ENCODE measurements at places on chromosomes 12 and 14.

DNA sequence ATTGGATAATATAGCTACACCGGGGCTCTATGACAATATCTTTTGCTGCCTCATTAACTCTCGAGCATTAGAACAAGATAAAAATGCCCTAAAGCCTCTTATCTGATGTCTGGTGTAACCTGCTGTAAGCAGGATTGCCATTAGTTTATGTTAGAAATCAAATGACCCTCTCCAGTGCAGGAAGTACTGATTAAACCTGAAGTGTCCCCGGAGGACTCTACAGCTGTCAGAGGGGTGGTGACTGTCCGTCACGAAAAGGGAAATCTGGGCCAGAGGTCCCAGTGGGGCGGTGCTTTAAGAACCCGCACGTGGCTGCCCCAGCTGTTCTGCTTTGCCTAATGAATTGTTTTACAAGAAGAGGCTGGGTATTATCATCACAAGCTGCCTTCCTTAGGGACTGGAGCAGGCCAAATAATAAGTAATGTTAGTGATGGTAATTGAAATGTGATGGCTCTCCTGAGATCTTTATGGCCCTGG lies 55.7 kb downstream of the LIN52 start:
- no peak for DNase-seq

- DNase-seq = no peak
Measured at GRCh38 chr14:104355101-104356019, 217.0 kb downstream of the KIF26A start.

DNA sequence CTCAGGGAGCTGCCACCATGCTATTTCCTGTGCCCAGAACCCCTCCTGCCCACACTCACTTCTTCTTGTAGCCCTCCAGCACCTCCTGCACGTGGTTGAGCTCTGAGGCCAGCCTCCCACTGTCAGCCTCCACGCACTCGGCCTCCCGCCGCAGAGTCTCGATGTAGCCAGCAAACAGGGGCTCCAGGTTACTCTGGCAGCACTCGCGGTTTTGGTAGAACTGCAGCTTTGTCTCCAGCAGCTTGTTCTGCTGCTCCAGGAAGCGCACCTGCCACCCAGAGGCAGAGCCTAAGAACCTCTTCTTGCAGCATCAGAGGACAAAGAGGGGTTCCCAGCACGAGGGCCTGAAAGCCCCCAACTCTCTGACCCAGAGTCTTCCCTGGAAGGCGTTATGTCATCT lies 2.1 kb downstream of the KRT83 start:
- DNase-seq = no peak

DNA sequence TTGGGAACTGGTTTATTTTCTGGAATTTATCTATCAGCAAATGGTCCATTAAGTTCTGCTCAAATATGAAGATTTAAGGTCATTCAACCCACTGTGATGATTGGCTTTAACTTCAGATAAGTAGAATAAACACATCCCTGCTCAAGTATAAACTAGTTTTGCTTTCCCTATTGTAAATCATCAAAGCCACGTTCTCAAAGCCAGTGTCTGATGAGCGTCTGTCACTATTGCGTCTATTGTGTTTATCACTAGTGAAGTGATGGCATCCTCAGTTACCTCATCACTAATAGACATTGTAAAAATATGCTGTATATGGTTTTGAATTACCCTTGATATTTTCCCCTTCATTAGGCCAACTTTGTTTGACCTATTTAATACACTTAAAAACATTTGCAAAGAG lies 351.3 kb downstream of the BCAT1 start:
- no peak for DNase-seq

DNA sequence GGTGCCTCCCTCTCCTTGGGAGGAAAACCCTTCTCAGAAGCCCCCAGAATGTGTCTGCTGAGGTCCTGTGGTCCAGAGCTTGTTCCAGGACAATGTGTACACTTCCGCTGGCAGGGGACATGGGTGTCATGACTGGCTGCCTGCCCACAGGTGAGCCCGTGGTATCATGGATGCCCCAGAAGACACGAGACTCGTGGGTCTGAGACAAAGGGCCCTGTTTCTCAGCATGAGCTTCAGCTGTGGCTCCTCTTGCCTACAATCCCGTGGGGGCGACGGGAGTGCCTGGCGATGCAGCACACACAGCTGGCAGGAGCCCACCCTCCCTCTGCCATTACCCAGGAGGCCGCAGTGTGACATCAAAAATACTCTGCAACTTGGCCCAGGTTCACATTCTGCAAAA lies 7.0 kb downstream of the TMEM121 start:
- DNase-seq = no peak

DNA sequence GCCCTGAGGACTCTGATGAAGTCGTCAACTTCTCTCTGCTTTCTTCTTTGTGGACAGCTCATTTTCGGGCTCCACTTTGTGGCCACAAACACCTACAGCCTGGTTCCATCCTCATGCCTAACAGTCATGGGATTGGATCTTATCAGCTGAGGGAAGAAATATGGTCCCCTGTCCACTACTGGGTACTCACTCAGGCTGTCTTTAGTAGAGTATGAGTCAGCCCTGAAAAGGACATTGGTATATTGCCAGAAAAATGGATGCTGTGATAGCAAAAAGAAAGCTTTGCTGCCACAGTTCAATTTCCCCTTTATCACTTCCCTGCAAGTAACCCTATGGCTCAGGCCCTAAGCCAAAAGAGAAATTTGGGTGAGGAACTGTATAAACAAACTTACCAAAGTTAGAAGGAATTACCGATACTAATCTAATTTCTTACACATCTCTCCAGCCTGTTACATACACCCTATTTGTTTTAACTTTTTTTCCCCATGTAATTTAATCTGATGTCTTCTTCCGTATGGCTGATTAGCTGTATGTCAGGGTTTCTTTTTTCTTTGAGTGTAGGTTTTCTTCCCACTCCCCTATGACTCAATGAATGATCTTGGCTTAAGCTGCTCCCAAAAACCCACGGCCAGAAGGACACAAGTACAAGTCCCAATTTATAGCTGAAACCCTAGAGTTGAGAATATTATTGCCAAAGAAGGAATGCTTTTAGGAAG lies 29.1 kb downstream of the MTHFD1 start:
- no peak for DNase-seq

GRCh38 chr12:53173085-53173715 lies 7.3 kb upstream of the ZNF740 start:
- no peak for DNase-seq

DNA sequence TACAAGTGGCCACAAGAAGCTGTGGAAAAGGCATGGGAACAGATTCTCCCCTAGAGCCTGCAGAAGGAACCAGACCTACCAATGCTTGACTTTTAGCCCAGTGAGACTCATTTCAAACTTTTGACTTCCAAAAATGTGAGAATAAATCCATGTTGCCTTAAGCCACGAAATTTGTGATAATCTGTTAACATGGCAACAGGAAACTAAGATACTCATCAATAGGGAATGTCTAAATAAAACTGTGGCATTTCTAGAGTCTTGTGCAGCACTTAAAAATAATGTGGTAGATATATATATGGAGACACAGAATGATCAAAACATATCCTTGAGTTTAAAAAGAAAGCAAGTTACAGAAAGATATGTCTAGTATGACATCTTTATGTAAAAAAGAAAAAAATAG lies 12.0 kb downstream of the HECTD4 start:
- no peak for DNase-seq

- no peak for DNase-seq
Measured at GRCh38 chr12:22322091-22322490, 12.4 kb downstream of the ST8SIA1 start.

GRCh38 chr12:107091989-107092641 lies 1.2 kb downstream of the CRY1 start:
- peak; percentile 2 for DNase-seq

DNA sequence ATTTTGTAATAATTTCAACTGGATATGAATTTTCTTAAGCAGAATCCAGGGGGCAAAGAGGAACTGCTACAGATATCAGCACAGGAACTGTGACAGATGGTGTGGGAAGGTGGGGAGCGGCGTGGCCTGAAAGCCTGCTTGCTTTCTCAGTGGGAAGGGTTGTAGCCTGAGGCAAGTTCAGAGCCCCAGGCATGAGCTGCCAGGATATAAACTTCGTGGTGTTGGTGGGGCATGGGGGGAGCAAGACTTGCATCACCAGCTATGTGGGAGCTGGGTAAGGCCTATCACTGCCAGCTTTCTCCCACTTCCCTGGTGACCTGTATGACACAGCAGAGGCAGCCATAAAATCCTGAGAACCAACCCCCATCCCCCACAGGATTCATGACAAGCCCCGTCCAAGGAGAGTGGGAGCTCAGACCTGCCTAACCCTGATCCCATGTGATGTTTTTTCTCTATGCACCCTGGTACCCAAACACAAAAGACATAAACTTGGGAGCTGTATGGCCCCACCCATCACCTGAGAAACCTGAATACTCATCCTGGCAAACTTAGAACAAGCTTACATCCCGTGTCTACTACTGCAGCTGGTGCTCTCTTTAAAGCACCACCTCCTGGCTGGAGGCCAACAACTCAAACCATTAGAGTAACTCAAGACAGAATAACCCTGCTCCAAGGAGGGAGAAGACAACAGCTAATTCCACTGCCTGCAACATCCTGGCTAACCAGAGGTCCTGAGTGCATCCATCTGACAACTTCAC lies 16.5 kb downstream of the CLEC1A start:
- no peak for DNase-seq

GRCh38 chr14:59507752-59508103 lies 23.4 kb downstream of the JKAMP start:
- no peak for DNase-seq

DNA sequence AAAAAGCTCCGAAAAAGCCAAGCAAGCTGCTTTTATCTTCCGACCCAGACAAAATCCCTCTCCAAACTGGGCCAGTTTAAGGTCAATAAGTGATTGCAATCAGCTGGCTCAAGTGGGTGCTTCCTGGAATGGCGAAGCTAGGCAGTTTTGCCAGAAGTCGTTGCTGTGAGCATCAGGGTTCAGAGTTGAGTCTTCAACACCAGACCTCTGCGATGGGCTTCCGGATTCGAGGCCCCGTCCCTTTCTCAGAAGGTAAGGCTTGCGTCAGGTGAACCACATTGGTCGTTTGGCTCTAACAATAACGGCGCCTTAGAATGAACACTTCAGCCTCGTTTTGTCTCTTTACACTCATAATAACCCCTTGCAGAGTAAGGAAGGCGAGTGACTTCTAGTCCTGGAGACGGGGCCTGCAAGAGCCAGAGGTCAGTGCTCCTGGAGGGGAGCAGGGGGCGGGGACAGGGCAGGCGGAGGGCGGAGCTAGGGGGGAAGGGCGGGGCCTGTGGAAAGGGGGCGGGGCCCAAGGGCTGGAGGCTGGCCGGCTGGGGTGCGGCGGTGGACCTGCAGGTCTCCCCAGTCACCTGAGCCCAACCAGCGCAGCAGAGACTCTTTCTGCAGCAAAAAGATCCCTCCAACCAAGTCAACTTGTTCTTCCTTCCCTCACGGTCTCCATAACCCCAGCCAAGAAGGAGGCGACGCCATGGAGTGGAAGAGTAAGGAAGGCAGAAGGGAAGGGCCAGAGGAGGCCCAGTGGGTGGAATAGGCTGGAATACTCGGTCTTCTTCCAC lies 34.0 kb upstream of the NFYB start:
- no peak for DNase-seq

DNA sequence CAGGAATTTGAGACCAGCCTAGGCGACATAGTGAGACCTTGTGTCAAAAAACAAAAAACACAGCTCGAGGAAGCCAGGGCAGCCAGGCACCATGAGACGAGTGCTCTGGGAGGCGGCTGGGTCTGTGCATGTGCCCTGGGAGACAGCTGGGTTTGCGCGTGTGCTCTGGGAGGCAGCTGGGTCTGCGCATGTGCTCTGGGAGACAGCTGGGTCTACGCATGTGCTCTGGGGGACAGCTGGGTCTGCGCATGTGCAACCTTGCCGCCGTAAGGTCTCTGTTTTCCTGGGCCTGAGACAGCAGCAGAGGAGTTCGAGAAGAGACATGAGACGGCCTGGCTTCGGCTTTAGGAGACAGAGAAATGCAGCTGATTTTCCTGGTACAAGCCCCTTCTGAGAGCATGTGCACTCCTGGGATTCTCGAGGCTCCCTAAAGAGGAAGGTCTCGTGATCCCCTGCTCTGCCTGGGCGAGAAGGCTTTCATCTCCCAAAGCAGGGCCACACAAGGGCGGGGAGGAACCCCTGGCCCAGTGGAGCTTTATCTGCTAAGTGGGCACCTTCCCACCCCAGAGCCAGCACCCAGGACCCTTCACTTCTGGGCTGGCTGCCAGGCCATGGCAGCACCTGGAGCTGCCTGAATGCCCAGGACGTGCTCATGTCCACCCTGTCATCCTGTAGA lies 3.5 kb upstream of the BDKRB1 start:
- no peak for DNase-seq

- DNase-seq = no peak
Measured at GRCh38 chr14:105055334-105055733, 9.9 kb downstream of the GPR132 start.

- DNase-seq = no peak
Measured at GRCh38 chr12:1320021-1320420, 274.4 kb downstream of the FBXL14 start.

- DNase-seq = no peak
Measured at GRCh38 chr14:39085933-39086332, 17.1 kb downstream of the SEC23A start.

- no peak for DNase-seq
Measured at GRCh38 chr12:25979563-25979962, 21.1 kb downstream of the RASSF8 start.

DNA sequence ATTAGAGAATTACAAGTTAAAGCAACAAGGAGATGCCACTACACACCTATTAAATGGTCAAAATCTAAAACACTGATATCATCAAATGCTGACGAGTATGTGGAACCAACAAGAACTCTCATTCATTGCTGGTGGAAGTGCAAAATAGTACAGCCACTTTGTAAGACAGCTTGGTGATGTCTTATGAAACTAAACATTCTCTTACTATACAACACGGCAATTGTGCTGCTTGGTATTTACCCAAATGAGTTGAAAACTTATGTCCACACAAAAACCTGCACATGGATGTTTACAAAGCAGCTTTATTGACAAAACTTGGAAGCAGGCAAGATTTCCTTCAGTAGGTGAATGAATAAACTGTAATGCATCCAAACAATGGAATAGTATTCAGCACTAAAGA lies 3.2 kb downstream of the TMBIM4 start:
- DNase-seq = no peak

DNA sequence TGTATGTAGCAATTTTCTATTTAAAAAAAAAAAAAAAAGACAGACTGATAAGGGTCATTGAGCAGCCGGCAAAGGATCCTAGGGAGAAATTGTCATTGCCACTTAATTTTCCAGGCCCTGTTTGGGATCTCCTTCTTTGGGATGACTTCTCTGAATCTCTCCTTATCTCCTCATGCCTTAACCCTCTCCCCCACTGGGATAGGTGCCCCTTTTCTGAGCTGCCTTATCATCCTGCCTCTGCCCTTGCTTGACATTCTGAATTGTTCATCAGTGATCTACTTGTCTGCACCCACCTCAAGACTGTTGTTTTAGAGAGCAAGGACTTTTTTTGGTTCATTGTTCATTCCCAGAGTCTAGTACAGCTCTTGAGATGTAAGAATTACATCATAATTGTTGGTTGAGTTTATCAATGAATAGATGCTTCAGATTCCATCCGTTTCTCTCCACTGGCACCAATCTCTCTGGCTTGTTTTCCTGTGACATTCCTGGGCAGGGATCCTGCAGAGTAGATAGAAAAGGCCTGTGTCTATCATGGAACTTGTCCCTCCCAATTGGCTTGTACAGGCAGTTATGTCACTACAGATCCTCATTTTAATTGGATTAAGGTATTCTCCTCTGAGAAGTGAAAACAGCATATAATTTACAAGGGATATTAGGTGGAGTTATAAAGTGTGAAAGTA lies 42.6 kb downstream of the SOCS2 start:
- no peak for DNase-seq

Data from stimulated activated CD4-positive, alpha-beta T cell treated with anti-CD3 and anti-CD28 coated beads, TNF-alpha, amount 100 ng/mL, for 1 hour (primary cell).